ENCODE measurements at places on chromosomes 6 and 20.

DNA sequence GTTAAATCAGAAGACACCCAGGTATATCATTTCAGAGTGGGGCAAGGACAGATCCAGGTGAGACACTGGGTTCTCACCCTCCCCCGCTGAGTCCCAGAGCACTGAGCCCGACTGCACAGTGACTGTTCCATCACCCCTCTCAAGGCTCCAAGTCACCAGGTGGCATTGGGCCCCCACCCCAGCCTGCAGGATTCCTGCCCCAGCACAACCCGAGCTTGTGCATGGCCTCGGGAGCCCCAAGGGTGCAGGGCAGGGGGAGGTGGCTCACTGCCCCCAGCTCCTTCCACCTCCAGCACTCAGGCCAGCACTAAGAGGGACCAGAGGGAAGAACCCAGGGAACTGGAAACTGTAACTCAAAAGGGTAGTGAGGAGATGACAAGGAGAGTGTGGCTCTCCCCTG lies 39.3 kb upstream of the CST5 start:
- no peak for DNase-seq

DNA sequence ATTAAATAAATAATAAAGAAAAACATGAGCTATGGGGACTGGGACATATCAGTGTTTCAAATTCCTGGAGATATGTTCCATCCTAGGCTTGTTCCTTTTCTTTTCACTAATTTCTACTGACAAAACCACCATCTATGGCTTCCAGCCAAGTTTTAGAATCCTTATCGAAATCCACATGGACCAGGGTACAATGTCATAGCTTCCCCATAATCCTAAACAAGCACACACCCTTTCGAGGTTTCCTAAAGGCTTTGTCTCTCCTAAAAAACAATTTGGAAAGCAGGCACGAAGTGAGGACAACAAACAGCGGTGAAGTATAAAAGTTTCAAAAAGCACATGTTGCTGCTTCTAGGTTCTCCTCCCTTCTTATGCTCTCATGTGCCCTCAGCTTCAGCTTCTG lies 13.3 kb upstream of the DST start:
- no peak for DNase-seq

DNA sequence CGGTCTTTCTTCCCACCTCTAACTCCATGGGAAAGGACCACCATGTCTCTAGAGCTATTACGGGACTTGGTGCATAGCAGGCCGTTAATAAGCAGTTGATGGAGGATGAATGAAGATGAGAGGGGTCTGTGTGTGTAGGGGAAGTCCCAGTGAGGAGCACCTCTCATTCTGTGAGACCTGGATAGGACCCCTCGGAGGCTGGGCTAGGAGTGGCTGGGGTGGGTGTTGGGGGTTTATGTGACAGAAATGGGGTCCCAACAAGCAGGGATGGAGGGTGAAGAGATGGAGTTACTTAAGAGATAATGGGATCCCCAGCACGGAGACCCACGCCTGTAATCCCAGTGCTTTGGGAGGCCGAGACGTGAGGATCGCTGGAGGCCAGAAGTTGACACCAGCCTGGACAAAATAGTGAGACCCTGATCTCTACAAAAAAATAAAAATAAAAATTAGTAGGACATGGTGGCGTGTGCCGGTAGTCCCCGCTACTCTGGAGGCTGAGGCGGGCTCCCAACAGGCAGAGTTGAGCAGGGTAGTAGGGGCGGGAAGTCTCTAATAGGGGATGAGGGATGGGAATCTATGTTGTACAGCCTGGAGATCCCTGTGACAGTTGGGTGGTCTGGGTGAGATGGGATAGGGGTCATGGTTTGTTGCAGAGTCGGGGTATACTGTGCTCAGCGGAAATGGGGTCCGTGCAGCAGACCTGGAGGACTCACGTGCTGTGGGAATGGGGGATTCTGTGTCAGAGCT lies 677 bp upstream of the ZNF341 start:
- DNase-seq: no peak

DNA sequence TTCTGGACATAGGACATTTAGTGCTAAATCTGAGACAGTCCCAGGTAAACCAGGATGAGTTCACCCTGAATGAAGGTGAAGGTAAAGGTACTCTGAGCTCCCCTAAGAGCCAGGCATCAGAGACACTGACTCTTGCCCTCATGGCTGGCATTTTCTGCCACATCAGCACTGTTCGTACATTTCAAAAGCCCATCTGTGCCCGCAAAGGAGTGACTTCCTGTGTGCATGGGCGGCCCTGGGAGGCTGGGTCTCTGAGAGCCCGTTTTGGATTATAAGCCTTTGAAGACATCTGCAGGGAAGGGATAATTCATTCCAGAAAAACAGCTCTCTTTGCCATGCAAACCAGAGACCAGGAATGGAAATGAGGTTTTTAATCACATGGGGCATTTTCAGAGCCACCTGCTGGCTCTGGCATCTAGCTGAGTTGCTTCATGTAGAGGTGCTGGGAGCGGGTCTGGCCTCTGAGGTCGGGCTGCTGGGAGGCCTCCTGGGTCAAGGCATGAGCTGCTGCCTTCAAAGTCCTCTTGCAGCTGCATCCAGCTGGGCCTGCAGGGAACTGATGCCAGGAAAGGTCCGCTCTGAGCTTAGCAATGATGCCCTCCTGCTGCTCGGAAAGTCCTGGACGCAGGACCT lies 348.3 kb downstream of the DHX35 start:
- no peak for DNase-seq

DNA sequence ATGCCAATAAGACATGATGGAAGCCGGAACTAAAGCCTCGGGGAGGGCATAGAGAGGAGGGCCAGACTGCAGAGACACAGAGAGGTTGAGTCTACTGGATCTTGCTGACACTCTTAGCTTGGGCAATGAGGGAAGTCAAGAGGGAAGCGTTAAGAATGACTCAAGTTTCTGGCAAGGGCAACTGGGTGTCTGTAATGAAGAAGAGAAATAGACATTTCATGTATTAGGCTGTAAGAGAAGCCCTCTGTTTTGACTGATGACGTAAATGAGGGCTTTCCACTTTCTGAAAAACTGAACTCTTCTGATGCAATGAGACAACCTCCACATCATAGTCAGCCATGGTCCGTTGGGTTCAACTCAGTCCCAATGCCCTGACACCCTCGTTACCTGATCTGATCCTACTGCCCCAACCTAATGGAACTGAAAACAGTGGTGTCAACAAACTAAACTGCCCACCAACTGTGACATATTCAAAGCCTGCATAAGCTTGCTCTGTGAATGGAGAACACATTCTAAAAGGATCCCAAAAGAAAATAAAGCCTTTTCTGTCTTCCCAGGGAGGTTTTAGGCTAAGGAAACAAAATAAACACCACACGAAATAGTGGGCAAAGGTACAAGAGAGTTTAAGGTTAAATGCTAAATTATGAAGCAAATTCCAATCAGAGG lies 45.8 kb upstream of the PNRC1 start:
- no peak for DNase-seq
